ENCODE measurements at places on chromosomes 3 and 15.

DNA sequence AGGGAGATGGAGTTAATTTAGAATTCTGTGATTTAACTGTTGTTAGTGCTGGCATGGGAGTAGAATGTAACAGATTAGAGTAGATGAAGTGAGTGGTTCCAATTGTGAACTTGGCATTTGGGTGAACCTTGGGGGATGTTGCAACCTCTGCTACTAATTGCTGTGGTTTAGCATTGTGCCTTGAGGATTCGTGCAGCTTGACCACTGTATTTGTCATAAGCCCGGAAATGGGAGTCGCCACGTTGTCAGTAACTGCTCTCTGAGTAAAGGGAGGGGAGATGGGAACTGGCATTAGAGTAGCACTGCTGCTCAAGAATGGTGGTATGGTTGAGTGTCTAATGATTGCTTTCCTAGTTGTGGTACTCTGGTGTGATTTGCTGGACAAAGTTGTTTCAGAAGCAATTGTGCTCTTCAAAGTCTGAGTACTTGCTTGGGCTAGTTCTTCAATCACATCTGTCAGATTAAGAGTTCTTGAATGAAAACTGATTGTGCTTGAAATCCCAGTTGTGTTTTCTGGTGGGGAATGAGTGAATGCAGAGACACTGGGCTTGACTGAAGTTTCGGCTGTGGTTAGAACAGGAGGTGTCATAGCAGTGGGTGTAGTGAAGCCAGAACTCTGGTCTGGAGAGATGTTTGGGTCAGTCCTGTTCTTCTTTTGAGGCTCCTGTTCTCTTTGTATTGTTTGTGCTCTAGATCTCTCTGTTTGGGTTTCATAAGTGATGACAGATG is 15.4 kb downstream of the IGSF10 start:
- peak; percentile 88 for DNase-seq

GRCh38 chr3:43043071-43043766 is 62.7 kb downstream of the POMGNT2 start:
- DNase-seq = no peak

- peak; percentile 11 for DNase-seq
Observed at GRCh38 chr3:29067007-29067406, 213.9 kb upstream of the RBMS3 start.

DNA sequence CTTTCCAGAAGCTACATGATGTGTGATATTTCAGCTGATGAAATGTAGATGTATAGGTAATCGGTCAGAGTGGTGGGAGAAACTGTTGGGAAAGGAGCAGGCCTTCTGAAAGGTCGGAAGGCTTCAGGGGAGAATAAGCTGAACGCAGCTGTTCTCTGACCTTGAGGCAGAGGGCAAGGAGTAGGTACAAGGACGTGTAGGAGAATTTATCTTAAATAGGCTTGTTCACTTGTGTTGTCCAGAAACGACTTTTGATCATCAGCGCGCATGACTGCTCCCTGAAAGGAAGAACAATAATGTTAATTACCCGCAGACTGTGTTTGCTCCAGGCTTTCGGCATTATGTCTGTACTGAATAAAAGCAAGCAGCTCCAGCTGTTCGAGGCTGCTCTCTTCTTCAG is 39.6 kb downstream of the GPR160 start:
- no peak for DNase-seq

- no peak for DNase-seq
Observed at GRCh38 chr3:113966172-113966571, 18.4 kb downstream of the ZDHHC23 start.

DNA sequence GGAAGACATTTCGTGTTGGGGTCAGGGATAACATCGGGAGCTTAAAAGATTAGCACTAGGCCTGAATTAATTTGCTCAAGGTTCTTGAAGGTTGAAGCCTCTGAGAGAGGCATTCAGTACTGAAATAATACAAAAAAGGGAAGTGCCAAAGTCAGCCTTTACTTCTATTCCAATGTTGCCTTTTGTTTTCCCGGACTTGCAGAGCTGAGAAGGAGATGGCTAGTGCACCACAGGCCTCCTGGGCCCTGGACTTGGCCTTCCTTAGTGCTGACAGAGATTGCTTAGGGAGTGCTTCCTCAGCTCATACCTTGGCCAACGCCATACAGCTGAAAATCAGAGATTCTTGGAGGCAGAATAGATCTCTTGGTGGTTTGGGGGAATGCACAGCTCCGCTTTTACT is 333.6 kb upstream of the TBL1XR1 start:
- DNase-seq = no peak

DNA sequence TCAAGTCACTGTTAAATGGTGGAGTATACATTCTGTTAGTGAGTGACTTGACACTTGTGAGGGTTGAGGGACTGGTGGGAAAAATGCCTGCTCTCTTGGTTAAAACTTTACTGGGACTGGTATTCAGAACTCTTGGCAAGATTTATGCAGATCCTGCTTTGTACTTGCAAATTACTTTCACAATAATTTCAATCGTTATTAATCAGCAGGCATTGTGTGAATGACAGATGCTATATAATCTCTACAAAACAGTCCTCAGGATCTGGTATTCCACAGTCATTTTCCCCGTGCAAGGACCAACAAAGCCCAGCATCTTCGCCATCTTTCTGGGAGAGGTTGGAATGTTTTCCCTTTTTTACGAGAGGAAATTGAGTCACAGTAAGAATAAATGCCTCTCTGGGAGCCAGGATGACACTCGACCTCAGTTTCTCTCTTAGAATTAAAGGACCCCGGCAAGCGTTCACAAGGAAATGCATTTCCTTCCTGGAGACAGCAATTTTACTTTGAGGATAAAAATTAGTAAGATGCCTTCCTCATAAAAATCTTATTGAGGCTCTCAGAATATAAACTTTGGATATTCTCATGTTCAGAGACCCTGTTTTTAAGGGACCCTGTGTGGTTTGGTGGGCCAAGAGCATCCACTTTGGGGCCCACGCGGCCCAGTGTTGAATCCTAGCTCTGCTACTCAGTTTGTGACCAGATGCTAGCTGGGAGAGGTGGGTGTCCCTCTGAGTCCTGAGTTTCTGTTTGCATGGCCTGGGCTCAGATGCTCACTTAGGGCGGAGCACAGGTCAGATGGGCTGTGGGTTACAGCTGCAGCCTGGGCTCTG is 45.3 kb upstream of the PLCL2 start:
- no peak for DNase-seq

DNA sequence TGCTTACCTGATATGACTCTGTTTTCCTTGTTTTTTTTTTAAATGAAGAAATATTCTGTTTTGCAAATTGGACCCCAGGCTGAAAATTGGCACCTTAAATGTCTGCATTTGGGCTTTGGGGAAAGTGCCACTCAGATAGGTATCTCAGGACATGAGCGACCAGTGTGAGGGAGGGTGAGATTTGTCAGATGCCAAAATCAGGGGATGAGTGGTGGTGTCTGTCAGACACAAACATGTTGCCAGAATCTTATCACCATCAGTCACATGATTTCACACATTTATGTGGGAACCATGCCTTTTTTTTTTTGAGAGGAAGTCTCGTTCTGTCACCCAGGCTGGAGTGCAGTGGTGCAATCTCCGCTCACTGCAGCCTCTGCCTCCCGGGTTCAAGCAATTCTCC is 75.6 kb upstream of the OSBPL11 start:
- DNase-seq = no peak

DNA sequence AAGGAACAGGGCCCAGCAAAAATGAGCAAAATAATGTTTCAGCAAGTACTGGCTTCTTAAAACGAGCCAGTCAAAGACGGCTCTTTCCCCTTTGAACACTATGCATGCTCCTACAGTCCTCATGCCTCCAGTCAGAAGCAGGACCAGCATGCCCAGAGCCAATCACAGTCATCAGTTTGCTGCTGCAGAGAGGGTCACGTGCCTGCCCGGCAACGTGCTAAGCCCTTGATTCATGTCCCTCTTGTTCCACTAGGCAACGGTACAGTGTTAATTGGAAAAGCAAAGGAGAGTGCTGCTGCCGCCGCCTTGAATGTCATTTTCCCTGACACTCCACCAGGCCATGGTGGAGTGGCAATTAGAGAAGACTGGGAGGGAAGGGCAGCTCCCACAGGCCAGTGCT is 500.1 kb downstream of the OCA2 start:
- no peak for DNase-seq

DNA sequence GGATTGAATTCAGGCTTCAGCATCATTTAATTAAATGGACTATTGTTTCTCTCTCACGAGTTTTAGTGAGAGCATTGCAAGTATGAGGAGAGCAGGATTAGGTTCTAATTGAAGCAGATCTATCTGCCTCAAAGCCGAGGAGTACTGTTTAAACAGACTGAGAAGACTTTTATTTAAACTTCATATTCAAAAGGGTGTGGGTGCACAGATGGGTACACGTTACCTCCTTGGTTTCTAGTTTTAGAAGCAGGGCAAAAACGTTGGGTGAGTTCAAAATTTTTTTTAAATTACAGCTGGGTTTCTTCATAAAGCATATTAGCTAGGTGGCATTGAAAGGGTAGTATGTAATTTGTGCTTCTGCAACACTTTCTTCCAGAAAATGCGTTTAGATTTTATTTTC is 26.5 kb upstream of the CLRN1 start:
- DNase-seq = no peak

DNA sequence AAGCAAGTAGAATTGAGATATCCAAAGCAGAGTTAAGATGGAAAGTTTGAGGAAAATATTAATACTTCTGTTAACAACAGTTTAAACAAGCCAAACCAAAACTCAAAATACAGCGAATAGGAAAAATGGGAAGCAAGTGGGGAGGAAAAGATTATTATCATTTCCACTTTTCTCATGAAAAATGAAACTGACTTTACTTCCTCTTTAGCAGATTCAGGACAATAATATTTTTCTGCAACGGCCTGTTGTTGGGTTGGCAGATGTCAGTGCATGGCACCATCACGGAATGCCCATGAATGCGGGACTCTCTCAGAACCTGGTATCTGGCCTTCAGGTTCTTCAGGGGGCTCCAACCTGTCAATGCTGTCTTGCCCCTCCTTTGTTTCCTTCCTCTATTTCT is 11.1 kb downstream of the ANKUB1 start:
- DNase-seq = no peak

DNA sequence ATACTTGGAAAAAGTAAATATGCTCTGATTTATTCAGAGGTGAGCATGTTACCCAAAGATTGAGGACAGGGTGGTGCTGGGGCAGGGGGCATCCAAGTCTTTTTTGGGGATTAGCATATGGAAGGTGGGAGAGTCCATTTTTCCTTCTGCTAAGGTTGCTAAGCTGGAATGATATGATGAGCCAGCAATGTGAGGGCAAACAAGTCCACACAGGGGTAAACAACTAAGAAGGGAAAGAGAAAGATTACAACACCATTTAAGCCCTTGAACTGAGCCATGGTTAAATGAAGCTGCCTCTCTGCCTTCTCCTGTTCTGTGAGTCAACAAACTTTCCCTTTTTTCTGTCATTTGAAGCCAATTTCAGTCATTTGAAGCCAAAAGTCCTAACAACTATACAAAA is 89.0 kb downstream of the RPL22L1 start:
- no peak for DNase-seq

DNA sequence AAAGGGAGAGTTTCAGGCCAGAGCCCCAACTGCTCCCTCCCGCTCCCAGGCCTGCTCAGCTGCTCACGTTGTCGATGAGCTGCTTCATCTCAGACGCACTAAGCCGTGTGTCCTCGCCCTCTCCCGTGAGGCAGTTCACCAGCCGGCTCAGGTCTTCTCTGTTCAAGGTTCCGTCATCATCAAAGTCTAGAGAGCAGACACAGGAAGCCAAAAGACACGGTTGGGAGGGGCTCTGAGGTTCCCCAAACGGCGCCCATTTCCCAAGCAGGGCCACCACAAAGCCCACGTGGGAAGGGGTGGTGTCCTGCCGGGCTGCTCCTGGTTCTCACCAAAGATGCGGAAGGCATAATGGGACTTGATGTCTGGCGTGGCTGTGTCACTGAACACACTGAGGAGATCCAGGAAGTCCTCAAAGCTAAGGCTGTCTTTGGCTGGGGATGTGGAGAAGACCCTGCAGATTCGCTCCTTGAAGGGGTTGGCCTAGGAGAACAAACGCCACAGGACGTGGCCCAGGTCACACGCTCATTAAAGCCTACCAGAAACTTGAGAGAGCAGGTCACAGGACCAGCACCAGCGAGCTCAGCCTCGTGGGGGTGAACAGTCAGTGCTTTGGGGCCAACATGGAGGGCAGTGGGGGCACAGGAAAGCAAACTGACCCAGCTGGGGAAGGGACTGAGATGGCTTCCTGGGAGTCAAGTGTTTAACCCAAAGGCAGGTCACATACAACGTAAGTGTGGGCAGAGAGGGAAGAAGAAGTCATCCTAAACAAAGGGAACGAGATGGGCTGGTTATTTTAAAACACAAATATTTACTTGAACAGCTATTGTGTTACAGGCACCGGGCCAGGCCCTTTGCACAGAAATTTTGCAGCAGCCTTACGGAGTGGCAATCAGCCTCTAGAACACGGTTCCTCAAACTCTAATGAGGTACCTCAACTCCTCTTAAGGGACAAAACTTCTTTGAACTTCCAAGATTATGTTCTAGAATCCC is 2.4 kb downstream of the CIB1 start:
- DNase-seq = no peak

GRCh38 chr15:41855261-41855961 is 16.8 kb downstream of the PLA2G4B start:
- DNase-seq = no peak

DNA sequence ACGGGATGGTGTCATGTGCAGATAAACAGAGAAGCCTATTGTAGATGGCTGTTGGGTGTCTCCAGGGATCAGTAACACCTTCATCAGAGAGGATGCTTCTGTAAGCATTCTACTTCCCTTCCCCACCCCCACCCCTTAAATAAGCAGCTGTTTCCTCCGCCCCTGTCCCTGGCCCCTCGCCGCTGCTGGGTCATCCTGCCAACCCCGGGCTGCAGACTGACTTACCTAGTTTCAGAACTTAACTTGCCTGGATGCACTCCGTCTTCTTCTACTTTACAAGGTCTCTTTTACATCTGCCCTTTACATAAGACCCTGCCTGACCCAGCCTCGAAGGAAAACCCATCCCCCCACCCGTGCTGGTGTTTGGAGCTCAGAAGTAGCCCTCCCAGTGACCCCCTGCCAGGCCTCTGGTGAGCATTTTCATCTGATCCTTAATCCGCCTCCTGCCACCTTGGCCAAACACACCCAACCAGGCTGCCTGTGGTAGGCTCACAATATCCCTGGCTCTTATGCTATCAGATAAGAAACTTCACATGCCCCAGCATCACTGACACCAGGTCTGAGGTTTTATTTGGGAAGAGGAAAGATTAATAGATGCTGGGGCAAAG is 103.0 kb upstream of the HES1 start:
- DNase-seq = no peak

DNA sequence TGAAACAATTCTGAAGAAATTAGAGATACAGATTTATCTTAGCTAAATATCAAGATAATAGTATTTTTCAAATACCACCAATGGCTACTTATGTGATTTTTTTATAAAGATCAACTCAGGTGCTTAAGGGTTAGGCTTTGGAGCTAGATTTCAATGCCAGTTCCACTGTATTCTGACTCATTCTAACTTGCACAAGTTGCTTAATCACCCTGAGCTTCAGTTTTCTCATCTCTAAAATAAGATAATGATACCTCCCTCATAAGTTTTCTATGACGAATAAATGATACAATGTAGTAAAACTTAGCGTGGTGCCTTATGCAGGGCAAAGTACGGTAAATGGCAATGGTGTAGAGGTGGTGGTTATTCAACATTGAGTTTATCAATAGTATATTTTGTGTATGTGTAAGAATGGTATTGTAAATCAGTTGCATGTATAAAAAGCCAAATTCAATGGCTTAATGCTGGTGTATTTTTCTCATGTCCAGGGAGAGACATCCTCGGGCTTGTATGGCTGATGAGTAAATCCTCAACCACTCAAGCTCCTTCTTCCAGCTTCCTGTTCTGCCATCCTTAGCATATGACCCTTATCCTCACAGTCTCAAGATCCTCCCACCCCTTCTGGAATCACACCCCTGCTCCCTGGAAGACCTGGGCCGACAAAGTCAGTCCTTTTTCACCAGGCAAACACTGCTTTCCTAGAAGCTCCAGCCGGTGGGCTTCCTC is 505.9 kb upstream of the CFAP20DC start:
- no peak for DNase-seq
